ENCODE measurements at places on chromosomes 4 and X. TPM values are rescaled to one million over a fixed set of nuclear protein-coding genes. Genes with fewer than 3 reads are reported as not detected.

DNA sequence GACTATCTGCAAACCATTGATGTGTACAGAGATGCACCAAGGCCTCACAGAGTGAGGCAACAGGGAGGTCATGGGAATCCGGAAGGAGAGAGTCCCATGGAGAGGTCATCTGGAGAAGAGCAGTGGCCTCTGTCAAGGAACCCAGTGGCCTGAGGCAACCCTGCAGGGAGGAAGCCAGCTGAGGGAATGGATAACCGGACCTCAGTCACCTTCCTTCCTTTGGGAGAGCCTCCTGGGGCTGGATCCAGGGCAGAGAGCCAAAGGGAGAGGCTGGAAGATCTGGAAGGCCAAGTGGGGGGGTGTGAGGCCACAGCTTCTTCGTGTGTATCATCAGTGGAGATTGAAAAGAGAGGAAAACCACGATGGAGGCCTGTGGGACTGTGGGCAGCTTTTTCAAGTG, 24.3 kb upstream of the CD38 start:
- no peaks in the 10 kb centered on the region for H3K27me3 ChIP-seq
- H3K4me1 ChIP-seq: peaks cover 28% of the 10 kb centered on the region
- no peaks in the 10 kb centered on the region for H3K36me3 ChIP-seq
- H3K4me3 ChIP-seq: no peak overlapping the region
- no peak overlapping the region for H3K27ac ChIP-seq
- no peak for DNase-seq

GRCh38 chr4:118587116-118587831, 97.9 kb upstream of the METTL14 start:
- H3K27me3 ChIP-seq: peaks cover 14% of the 10 kb centered on the region
- no peak overlapping the region for H3K27ac ChIP-seq
- no peak overlapping the region for H3K4me3 ChIP-seq
- peaks cover 4% of the 10 kb centered on the region for H3K4me1 ChIP-seq

DNA sequence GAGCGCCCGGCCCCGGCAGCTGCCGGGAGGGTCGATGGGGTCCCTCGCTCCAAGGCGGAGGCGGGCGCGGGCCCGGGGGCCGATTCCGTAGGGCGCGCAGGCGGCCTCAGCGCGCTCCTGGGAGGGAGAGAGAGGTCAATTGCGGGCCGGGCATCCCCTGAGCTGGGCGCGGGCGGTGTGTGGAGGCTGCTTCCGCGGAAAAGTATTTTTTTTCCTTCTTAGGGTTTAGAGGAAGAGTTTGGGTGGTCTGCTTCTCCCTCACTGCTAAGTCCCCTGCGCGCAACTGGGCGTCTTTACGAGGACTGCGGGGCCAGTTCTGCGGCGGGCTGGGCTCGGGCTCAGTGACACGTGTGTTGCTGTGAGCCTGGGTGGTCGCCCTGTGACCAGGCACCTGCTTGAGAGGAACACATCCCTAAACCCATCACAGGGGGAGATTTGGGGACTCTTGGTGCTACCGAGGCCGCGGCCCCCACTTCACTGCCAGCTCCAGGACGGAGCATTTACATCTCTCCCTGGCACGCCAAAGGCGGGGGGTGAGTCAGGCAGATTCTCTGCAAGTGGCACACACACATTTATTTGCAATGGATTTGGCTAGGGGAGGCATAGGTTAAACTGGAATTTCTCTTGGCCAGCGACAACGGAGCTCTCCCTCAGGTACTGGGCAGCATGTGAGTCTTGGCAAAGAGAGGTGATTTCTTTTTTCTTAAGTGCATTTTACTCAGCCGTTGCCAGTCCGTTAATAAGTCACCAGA, 151.2 kb upstream of the SLC4A4 start:
- H3K27ac ChIP-seq: no peak overlapping the region
- peaks cover 15% of the 10 kb centered on the region for H3K4me1 ChIP-seq
- peaks cover 46% of the 10 kb centered on the region for H3K27me3 ChIP-seq
- DNase-seq: peak; percentile 45
- peak overlapping the region; percentile 59 for H3K4me3 ChIP-seq

DNA sequence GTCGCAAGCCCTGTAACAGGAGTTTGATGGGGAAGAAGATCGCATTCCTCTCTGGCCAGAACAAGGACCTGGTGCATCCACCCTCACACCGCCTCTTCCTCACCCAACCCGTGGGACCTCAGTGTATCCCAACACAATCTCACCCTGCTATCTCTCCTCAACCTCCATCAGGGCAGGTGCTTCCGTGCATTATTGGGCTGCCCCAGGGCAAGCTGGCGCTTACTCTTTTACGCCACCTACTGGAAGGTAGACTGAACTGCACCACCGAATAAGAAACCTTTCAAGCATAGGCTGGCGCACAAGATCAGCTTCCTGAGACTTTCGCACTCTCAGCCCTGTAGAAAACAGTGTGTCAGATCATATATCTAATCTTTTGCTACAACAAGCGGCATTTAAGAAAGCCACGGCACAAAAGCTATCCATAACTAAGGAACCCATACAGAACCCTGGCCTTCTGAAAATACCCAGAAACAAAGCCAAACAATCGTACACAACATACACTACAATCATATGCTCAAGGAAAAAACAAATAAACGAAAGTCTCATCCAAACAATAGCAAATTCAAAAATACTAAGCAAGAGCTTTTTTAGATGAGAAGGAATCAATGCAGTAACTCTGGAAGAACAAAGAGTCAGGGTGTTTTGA, 209.3 kb downstream of the UGT8 start:
- no peaks in the 10 kb centered on the region for H3K36me3 ChIP-seq
- no peak overlapping the region for H3K4me3 ChIP-seq
- no peaks in the 10 kb centered on the region for H3K4me1 ChIP-seq
- no peaks in the 10 kb centered on the region for H3K27me3 ChIP-seq

- H3K27ac ChIP-seq: no peak overlapping the region
- DNase-seq: no peak
- no peak overlapping the region for H3K4me3 ChIP-seq
- H3K36me3 ChIP-seq: no peaks in the 10 kb centered on the region
These were observed 1433.8 kb upstream of the TENM3 start for GRCh38 chr4:180809439-180809838.

- H3K4me3 ChIP-seq: no peak overlapping the region
- no peak for DNase-seq
- no peak overlapping the region for H3K27ac ChIP-seq
- no peaks in the 10 kb centered on the region for H3K27me3 ChIP-seq
- no peaks in the 10 kb centered on the region for H3K36me3 ChIP-seq
These were observed 68.4 kb upstream of the BMPR1B start for GRCh38 chr4:94689155-94689860.

DNA sequence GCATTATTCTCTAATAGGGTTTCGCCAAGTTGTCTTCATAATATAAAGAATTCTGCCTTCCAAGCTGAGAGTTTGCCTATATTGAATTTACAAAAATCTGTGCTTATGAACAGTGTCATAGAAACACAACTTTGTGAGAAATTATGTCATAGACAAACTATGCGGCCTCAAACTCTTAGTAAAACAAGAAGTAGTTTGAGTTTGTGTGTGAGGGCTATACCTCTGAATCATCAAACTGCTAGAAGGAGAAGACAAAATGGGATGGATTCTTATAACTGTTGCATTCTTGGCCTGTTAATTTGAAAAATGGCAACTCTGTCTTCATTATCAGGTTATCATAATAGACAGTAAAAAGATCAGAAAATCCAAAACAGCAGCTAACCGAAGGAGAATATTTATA, 46.1 kb upstream of the NAP1L5 start:
- no peaks in the 10 kb centered on the region for H3K4me1 ChIP-seq
- DNase-seq: no peak
- H3K27ac ChIP-seq: no peak overlapping the region

DNA sequence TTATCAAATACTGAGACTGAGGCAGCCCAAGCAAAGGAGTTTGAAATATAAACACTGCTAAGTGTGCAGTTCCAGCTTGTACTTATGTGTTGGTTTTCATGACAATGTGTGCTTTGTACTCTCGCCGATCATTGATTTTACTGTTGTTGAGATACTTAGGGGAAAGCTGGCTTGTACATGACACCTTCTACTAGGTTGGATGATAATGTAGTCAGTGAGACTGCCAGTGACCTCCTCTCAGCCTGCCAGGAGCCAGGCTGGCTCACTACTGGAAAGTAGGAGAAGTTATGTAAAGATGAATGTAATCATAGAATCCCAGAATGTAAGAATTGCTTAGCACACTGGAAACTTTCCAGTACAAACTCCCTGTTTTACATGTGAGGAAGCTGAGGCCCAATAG, 132.0 kb downstream of the AFF2 start:
- no peak overlapping the region for H3K4me3 ChIP-seq
- no peaks in the 10 kb centered on the region for H3K27me3 ChIP-seq
- H3K27ac ChIP-seq: no peak overlapping the region
- H3K36me3 ChIP-seq: no peaks in the 10 kb centered on the region

DNA sequence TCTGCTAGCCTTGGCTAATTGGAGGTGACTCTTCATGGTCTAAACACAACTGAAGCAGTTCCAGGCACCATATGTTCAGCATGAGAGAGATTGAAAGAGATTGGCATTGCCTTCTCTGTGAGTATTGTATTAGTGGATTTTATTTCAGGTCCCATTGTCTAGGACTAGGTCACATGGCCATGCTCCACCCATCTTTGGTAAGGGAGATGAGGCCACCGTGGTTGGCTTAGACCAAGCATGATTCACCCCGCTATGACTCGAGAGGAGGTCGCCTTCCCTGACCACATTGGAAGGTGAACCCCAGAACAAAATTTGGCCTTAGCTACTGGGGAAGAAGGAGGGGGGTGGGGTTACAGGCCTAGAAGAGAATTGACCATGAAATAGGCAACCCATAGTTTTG, 109.9 kb upstream of the BCOR start:
- peaks cover 19% of the 10 kb centered on the region for H3K4me1 ChIP-seq
- H3K36me3 ChIP-seq: no peaks in the 10 kb centered on the region
- DNase-seq: no peak
- H3K4me3 ChIP-seq: no peak overlapping the region

GRCh38 chrX:11431786-11432185, 138.6 kb downstream of the AMELX start:
- H3K4me1 ChIP-seq: peaks cover 12% of the 10 kb centered on the region
- H3K27me3 ChIP-seq: no peaks in the 10 kb centered on the region
- H3K27ac ChIP-seq: no peak overlapping the region
- no peaks in the 10 kb centered on the region for H3K36me3 ChIP-seq
- no peak overlapping the region for H3K4me3 ChIP-seq

- H3K27ac ChIP-seq: no peak overlapping the region
- no peaks in the 10 kb centered on the region for H3K4me1 ChIP-seq
- H3K36me3 ChIP-seq: no peaks in the 10 kb centered on the region
- H3K27me3 ChIP-seq: no peaks in the 10 kb centered on the region
- no peak for DNase-seq
- no peak overlapping the region for H3K4me3 ChIP-seq
These were observed 63.2 kb upstream of the UGT2B7 start for GRCh38 chr4:69032847-69033638.

GRCh38 chrX:113818346-113818745, 765.5 kb upstream of the HTR2C start:
- no peak overlapping the region for H3K4me3 ChIP-seq
- H3K27ac ChIP-seq: no peak overlapping the region
- no peak for DNase-seq
- H3K36me3 ChIP-seq: no peaks in the 10 kb centered on the region

GRCh38 chr4:123257591-123257990, 139.0 kb upstream of the SPRY1 start:
- no peaks in the 10 kb centered on the region for H3K27me3 ChIP-seq
- no peak overlapping the region for H3K4me3 ChIP-seq
- no peak for DNase-seq

DNA sequence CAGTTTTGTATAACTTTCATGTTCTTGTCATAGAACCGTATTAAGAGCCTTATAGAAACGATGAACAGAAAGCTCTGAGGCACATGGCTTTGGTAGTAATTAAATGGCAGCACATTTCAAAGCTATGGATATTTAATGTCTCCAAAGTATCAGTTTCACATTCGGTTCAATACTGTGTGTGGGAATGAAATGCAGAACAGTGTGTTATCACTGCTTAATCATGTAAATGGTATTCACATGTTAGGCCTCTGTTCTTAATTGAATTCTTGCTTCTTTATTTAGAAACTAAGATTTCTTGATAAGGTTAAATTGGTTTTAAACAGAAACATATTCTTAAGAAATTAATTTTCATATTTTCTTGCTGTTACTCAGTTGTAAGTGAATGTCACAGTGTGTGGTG, 701.0 kb upstream of the PITX2 start:
- DNase-seq: no peak
- H3K4me3 ChIP-seq: no peak overlapping the region

DNA sequence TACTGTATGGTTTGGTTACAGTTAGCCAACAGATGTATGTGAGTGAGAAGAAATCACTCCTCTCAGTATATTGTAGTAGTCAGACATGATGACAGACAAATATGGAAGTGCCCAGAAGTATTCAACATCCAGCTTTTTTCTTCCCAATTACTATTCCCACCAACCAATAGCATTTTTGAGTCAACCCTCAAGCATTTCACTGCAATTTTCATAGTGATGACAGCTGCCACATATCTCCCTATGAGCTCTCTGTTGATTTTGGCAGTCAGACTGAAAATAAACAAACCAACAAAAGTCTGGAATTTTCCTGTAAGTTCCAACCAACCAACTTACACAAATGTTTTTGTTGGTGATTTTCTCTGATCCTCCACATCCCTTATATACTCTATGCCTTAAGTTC, 8.2 kb upstream of the TRAM1L1 start:
- no peak overlapping the region for H3K4me3 ChIP-seq
- no peaks in the 10 kb centered on the region for H3K4me1 ChIP-seq
- H3K27ac ChIP-seq: no peak overlapping the region
- no peaks in the 10 kb centered on the region for H3K36me3 ChIP-seq

GRCh38 chr4:169745291-169745690, 12.5 kb downstream of the HPF1 start:
- no peak overlapping the region for H3K4me3 ChIP-seq
- no peak for DNase-seq
- no peak overlapping the region for H3K27ac ChIP-seq
- H3K4me1 ChIP-seq: no peaks in the 10 kb centered on the region

DNA sequence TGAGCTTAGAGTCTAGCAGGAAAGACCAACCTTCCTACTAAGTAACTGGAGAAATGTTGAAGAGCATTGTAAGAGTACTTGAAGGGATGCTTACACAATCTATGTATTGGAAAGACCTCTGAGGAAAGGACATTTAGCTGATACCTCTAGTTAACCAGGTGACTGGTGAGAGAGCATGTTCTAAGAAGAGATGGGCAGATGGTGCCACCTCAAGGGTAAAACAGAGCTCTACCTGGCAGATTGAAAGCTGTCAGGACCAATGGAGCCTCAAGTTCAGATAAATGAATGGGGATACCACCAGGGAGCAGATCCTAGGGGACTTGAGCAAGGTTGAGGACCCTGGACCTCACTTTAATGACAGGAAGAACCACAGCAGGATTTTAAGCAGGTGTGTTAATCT, 196.4 kb downstream of the QDPR start:
- no peaks in the 10 kb centered on the region for H3K36me3 ChIP-seq
- no peaks in the 10 kb centered on the region for H3K4me1 ChIP-seq
- no peak overlapping the region for H3K4me3 ChIP-seq
- H3K27me3 ChIP-seq: no peaks in the 10 kb centered on the region
- no peak for DNase-seq

The HTR2C gene
- total RNA-seq: not detected

The GAGE12F gene
- total RNA-seq: not detected

The DCAF12L2 gene
- not detected for total RNA-seq

The BTK gene
- 235 TPM for total RNA-seq

The SLC16A2 gene
- not detected for total RNA-seq

The SSX4 gene
- not detected for total RNA-seq

The SLC26A1 gene
- 0.92 TPM for total RNA-seq

The CXorf49B gene
- not detected for total RNA-seq

Data from B cell (primary cell).